ENCODE measurements at places on chromosomes 2 and 18.
A peak's percentile ranks its signal among the peaks of the same experiment; 100 is the strongest.

- no peak for DNase-seq
Measured at GRCh38 chr2:25651782-25652455, 21.5 kb downstream of the DTNB start.

DNA sequence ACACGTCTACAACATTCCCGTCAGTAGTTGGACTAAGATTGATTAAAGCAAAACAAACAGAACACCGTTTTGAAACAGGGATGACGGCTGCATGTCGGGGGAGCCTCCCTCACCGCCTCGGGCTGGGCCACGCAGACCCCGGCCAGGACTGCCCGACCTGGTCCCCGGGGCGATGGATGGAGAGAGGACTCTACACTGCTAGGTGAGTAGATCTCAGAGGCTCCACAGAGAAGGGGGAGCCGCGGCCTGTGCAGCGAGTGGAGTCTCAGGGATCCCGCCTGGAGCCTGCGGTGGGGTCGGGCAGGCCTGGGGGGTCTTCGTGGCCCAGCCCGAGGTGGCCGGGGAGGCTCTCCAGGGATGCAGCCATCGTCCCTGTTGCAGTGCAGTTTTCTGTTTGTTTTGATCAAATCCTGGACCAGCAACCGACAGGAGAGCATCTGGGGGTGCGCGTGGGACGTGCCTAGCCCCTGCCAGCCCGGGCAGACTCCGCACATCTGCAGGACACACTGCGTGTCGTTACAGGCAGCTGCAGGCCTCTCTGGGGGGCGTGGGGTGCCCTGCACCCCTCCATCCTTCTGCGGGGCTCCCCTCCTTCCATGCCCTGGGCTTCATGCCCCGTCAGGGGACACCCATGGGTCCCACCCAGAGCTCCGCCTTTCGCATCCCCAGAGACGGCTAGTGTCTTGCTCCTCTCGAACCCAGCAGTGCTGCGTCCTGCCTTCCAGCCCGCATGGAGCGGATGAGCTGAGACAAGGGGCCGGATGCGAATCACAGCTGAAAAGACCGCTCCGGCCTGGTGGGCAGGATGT is 143.6 kb downstream of the RTP5 start:
- DNase-seq: no peak

DNA sequence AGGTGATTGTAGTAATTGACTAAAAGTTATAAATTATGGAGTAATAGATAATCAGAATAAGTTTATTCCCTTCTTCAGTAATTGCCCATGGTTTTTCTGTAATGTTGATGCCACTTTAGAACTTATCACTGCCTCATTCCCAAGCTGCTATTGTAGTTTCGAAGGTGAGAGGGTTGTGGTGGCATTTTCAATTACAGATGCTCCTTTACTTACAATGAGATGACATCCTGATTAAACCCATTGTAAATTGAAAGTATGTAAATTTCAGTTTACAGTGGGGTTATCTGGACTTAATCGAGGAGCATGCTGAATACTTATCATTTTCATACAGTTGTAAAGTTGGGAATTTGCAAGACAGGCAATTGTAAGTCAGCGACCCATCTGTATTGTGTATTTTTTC is 2.9 kb downstream of the NDUFV2 start:
- no peak for DNase-seq

- no peak for DNase-seq
Measured at GRCh38 chr2:168723275-168723899, 79.0 kb upstream of the NOSTRIN start.

DNA sequence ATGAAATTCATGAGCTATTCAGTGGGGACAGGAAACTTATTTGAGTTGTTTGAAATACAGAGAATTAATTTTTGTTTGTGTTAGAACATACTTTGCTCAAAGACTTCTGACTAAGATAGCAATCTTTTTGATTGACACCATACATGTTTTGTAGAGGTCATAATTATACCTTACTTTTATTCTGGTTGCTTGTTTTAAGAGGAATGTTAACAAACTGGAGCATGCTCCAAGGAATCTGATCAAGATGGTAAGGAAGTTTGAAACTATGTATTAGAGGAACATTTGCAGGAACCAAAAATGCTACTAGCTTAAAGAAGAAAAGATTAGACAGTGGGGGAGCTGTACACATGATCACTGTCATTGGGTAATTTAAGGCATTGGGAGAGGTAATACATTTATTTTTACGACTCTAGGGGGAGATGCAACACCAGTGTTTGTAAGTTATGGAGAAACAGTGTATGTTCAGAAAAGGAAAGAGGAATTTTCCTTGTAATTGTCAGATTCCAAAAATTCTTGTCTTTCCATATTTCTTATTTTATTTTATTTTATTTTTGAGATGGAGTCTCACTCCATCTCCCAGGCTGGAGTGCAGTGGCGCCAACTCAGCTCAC is 8.0 kb downstream of the AGFG1 start:
- DNase-seq: peak; percentile 42

- no peak for DNase-seq
Measured at GRCh38 chr2:74201196-74201595, 2.8 kb downstream of the MTHFD2 start.

DNA sequence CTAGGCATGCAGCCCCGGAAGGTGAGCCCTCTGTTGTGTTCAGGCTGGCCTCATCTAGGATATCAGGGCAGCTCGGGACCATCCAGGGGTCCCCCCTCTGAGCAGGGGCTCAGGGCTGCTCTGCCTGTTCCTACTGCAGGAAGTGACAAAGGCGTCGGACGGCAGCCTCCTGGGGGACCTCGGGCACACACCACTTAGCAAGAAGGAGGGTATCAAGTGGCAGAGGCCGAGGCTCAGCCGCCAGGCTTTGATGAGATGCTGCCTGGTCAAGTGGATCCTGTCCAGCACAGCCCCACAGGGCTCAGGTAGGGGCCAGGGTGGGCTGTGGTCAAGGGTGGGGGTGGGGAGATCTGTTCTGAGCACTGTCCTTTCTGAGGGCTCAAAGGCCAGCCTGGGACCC is 13.1 kb downstream of the KCNIP3 start:
- no peak for DNase-seq

Data from fibroblast of skin of right biceps (primary cell).